Posterior cingulate gyrus (tissue), 11 donors: ENCODE measurements at places on chromosomes 1 and 21.

- DNase-seq = peak; percentile 42
Observed at GRCh38 chr1:24893431-24893830, 36.6 kb downstream of the RUNX3 start.

DNA sequence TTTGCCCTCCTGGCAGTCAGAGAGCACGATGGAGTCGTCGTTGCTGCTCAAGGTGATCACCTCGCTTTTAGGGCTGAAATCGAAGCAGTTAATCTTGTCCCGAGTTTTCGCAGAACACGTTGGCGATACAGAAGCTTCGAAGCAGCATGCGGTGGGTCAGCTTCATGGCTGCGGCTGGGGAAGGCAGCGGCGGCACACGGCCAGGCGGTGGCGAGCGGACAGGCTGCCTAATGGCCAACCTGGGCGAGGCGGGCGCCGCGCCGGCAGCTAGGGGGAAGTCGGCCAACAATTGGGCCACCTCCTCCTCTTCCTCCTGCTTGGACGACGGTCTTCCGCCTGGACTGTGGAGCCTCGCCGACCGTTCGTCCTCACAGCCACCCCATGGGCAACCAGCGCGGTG, 34.8 kb downstream of the CDC7 start:
- no peak for DNase-seq

GRCh38 chr1:15883326-15883725, 35.8 kb downstream of the SPEN start:
- no peak for DNase-seq

- no peak for DNase-seq
Observed at GRCh38 chr1:81525085-81525484, 275.6 kb upstream of the ADGRL2 start.

DNA sequence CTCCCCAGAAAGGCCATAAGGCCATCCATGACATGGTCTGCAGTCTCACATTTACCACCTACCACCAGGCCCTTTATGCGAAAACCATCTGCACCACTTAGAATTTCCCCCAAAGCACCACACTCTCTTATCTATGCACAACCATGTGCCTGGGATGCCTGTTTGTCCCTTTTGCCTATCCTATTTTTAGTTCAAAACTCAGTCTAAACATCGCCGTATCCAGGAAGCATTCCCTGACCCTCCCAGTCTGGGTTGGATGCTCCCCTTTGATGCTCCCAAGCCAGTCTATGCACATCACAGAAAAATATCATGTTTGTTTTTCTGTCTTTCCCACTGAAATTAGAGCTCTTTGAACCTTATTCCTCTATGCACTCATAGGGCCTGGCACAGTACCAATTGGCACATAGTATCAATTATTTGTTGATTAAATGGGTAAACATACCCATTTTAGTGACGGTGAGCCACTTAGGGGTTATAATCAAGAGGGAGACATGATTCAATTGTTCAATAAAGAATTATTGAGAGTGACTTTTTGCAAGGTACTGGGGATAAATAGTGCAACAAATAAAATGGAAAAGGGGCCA, 6.7 kb downstream of the MPL start:
- DNase-seq = no peak

DNA sequence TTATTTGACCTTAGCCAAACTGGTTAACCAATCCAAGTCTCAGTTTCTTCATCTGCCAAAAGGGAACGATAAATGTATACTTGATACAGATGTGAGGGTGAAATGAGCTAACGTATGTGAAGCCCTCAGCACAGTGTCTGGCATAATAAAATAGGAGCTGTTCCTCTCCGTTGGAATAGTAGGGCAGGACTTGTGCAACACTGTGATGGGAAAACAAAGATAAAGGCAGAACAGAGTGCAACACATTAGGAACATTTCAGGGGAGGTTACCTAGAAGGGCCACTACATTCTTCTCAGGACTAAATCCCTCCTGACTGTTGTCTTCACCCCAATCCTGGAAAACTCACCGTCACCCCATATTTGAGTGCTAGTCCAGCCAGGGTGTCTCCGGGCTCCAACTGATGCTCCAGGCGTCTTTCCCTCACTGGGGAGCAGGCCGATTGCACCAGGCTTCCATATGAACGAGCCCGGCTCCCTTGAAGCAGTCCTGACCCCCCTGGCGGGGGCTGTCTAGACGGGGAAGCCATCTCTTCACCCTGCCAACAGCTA, 896 bp downstream of the LYSMD1 start:
- DNase-seq = no peak

DNA sequence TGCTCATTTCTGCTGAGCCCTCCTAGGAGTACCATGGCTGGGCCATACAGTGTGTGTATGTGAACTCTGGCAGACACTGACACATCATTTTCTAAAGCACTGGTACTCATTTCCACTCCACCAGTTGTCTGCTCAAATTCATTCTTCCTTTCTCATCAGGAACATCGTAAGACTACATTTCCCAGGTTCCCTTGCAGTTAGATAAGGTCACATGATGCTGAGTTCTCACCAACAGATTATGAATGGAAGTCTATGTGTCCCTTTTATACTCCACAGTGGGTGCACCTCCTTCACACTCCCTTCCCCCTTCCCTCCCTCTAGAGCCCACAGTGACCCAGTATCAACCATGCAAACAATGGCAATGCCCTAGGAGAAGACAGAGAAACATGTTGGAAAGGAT, 38.3 kb upstream of the PAX7 start:
- no peak for DNase-seq

DNA sequence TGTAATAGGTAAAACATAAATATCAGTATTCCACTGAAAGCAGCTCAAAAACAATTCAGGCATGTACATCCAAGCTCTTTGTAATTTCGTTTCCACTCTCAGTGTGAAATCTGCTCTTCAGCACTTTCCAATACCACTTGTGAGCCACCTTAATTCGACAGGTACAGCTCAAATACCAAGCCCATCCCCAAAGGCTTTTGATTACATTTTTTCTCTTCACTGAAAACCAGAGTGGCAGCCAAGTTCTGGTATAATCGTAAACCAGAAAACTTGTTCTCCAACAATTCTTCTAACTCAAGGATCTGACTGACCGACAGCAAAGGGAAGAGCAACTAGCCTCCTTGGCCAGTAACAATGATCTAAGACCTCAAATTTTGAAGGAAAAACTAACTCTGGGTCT, 36.8 kb downstream of the FBXO42 start:
- no peak for DNase-seq

DNA sequence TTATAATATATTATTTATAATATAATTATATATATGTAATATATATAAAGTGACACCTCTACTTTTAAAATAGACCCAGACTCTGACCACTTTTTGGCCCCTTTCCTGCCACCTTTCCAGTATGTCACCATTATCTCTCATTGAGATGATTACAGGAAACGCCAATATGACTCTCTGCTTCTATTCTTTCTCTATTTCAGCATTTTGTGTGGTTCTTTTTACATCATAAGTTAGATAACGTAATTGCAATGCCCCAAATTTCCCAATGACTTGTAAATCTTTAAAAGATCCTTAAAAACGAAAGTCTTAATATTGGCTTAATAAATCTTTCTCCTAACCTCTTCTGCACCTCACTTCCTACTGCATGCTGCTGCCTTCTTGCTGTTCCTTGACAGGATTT, 8.1 kb upstream of the GBP5 start:
- no peak for DNase-seq

- no peak for DNase-seq
Observed at GRCh38 chr1:180611016-180611930, 20.5 kb upstream of the XPR1 start.

DNA sequence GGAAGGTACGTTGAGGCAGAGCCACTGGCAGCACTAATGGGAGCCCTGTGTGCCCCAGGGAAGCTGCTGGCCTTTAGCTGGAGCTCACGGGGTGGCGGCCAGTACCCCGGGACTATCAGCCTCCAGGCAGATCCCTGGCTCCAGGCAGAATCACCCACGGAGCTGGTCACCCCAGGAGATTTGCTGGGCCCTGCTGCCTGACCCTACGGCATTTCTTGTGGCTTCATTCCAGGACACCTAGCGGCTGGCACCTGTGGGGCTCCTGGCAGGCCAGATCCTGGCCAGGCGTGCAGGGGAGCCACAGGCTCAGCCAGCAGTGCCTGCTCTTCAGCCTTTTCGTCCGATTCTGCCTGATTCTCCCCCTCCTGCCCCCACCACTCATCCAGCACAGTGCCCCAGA, 7.1 kb downstream of the PADI1 start:
- peak; percentile 68 for DNase-seq

GRCh38 chr1:198830412-198830811, 191.6 kb downstream of the PTPRC start:
- DNase-seq = no peak

DNA sequence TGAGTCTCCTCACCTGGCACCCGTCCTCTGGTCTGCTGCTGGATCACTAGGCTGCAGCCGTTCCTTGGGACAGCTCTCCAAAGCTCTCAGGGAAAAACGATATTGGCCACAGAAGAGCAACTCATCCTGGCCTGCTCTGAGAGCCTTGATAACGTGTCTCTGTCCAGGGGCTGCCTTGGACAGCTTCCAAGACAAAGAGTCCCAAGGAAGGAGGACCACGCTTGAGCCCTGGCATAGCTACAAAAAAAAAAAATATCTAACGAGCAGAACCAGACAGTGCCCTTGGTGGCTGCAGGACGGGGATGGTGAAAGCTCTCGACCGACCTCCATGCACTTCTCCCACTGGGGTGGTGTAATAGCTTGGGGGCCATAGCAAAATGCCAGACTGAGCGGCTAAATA, 589.6 kb downstream of the NPHP4 start:
- DNase-seq = no peak

DNA sequence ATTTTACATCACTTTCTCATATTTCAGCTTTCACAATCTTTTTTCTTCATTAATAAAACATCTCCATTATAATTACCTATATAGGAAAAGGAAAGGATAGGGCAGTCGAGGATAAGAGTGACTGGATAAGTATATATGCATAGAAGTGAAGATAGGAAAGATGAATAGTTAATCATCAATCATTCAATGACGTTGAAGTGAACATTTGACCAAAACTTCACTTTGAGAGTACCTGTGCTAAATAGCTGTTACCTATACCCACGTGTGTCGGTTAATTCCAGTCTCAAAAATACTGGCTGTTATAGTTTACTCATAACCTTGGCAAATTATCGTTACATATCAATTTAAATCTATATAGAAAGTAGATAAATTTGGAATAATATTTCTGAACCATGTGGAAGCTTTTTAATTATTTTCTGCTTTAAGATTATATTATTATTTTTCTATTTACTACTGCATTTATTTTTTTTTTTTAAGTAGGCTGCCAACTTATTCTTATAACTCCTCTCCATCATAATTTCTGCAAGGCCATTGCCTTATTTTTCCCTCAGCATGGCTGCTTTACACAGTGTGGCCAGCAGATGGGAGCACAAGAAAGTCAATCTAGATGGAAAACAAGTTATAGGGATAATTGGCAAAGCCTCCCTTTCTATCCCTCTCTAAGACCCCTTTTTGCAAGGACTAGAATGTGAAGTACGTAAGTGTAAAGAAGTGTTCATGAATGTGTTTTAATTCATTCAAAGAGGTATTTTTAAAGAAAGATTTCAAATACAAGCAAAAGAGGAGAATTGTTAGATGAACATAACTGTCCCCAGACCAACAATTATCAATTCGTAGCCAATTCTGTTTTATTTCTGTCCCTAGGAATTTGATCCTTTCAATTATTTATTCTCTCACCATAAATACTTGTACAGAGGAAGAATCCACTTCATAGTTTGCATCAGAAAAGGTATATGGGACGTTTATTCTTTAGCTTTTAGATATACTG, 290.4 kb downstream of the KCNT2 start:
- DNase-seq = peak; percentile 22

- no peak for DNase-seq
Observed at GRCh38 chr1:67489643-67490042, 59.4 kb upstream of the SERBP1 start.

- no peak for DNase-seq
Observed at GRCh38 chr1:8516793-8517556, 199.1 kb downstream of the SLC45A1 start.

- DNase-seq = no peak
Observed at GRCh38 chr1:198177546-198177945, 20.7 kb downstream of the NEK7 start.

DNA sequence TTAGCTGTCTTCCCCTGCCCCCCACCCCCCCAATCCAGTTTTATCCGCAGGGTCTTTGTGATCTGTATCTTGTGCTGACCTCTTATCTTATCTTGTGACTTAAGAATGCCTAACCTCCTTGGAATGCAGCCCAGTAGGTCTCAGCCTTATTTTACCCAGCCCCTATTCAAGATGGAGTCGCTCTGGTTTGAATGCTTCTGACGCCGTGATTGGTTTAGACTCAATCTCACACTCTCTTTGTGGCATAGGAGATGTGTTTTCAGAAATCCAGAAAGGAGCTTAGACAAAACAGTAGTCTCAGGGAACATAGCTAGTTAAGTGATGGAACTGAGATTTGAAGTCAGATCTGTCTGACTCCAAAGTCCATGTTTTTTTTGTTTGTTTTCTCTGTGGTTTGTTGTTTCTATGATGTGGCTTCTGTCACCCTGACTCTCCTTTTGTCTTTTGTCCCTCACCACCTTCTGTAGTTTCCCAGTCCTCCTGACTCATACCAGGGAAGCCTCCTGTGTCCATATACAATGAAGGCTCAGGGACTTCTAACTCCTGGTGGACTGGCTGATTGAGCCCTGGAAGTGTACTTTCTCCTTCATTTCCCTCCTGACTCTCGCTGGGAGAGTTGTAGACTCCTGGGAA, 18.1 kb upstream of the USP24 start:
- no peak for DNase-seq

GRCh38 chr1:56036479-56036878, 542.9 kb downstream of the PLPP3 start:
- DNase-seq = no peak

DNA sequence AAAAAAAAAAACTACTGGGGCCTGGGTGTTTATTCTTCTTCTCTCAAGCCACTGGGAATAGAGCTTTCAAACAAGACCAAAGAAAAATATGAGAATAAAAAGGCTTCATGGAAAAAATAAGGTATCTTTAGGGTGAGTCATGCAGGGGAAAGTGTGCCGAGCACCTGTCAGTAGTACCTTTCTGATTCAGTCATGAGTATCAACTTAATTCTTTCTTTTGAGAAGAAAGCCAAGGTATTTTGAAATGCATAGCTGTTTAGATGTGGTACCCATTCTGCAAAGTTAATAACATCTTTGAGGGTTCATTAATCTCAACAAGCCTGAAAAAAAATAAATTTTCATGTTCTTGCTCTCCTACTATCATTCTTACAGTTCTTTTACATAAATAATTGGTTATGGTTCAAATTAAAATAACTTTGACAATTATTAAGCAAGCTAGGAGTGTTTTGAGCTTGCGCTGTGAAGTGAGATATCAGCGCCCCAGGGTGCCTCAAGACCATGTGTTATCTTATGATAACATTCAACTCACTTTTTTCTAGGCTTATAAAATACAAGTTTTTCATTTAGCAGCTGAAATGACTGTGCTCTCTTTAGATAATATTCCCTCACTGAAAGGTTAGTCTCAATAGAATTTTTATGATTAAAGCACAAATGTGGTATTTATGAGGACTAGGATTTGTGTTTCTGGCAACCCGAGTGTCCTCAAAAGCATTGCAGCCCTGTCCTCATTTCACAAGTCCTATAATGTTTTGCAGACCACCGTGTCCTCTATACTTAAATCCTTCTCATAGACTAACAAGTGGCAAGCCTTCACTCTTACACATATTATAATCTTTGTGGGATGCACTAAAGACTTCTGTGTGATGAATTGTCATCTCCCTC, 138.6 kb downstream of the SLC44A5 start:
- no peak for DNase-seq

GRCh38 chr1:183733715-183734114, 71.2 kb upstream of the RGL1 start:
- no peak for DNase-seq

GRCh38 chr1:174724219-174724618, 275.5 kb upstream of the CACYBP start:
- no peak for DNase-seq

GRCh38 chr1:177289532-177289931, 118.8 kb downstream of the BRINP2 start:
- DNase-seq = no peak
